Peyer's patch (tissue), 4 donors: ENCODE measurements at places on chromosomes 16 and 17.
A peak's percentile ranks its signal among the peaks of the same experiment; 100 is the strongest.

- DNase-seq: no peak
- H3K27ac ChIP-seq: no peak overlapping the region
- H3K4me3 ChIP-seq: no peak overlapping the region
- H3K4me1 ChIP-seq: peaks cover 7% of the 10 kb centered on the region
- H3K27me3 ChIP-seq: no peaks in the 10 kb centered on the region
These were observed 6.3 kb upstream of the C1QTNF8 start for GRCh38 chr16:1102333-1102700.

GRCh38 chr16:72620348-72620747 is 427.6 kb downstream of the ZFHX3 start:
- no peak overlapping the region for H3K27ac ChIP-seq
- DNase-seq: no peak
- no peaks in the 10 kb centered on the region for H3K36me3 ChIP-seq
- no peak overlapping the region for H3K4me3 ChIP-seq

GRCh38 chr17:2202996-2203575 is 100.5 kb downstream of the SMG6 start:
- H3K4me1 ChIP-seq: no peaks in the 10 kb centered on the region
- H3K36me3 ChIP-seq: no peaks in the 10 kb centered on the region
- no peak overlapping the region for H3K4me3 ChIP-seq
- no peaks in the 10 kb centered on the region for H3K27me3 ChIP-seq

DNA sequence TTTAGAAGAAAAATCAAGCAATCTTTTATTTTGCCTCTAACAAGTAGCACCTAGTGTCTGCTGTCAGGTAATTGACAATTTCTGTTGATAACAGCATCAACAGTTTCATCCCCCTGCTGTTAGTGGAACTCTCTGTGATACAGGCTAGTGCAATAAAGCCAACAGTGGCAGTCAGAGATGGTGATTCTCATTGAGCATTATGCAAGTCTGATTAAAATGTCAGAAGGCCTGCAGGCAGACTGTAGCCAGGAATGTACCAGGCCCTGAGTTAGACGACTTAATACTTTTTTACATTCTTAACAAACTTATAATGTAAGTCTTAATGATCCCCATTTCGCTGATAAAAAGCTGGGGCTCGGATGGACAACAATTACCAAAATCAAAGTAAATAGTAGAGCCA is 14.6 kb downstream of the CYLD start:
- no peaks in the 10 kb centered on the region for H3K27me3 ChIP-seq
- no peak for DNase-seq
- no peak overlapping the region for H3K27ac ChIP-seq
- H3K36me3 ChIP-seq: peaks cover 47% of the 10 kb centered on the region
- H3K4me3 ChIP-seq: no peak overlapping the region

GRCh38 chr16:22126037-22126558 is 33.8 kb downstream of the VWA3A start:
- H3K27me3 ChIP-seq: no peaks in the 10 kb centered on the region
- H3K4me1 ChIP-seq: no peaks in the 10 kb centered on the region
- no peak for DNase-seq
- no peak overlapping the region for H3K27ac ChIP-seq
- no peaks in the 10 kb centered on the region for H3K36me3 ChIP-seq
- H3K4me3 ChIP-seq: no peak overlapping the region

DNA sequence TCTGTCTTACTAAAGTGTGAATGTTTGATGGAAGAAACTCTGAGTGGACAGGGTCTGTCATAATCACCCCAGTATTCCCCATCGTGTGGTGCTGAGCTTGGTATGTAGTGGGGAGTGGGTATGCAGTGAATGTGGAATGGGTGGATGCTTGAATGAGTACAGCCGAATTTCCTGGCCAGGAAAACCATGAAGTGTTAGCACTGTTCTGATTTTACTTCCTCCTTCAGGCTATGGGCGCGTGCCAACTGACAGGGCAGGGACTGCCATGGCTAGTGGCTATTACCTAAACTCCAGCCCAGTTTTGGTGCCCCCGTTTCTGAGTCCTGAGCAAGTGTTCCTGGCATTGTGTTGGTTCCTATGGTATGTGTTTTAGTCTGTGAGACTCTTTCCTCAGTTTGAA is 48.6 kb downstream of the PRKCA start:
- peak overlapping the region; percentile 86 for H3K27ac ChIP-seq
- DNase-seq: peak; percentile 78
- no peaks in the 10 kb centered on the region for H3K27me3 ChIP-seq
- no peak overlapping the region for H3K4me3 ChIP-seq
- H3K36me3 ChIP-seq: no peaks in the 10 kb centered on the region
